K562 (cell line): ENCODE measurements at places on chromosomes 16 and 17. TPM values are rescaled to one million over a fixed set of nuclear protein-coding genes. Genes with fewer than 3 reads are reported as not detected.

Gene ANKFN1
- 0.11 and 0.13 TPM in 2 replicates for total RNA-seq

Gene CAPNS2
- total RNA-seq, result 0.36 and 0.38 TPM in 2 replicates

Gene ITGAD
- total RNA-seq, result not detected in 2 replicates

Gene KRT25
- not detected in 2 replicates for total RNA-seq

Gene GINS2
- 57.5 and 61.6 TPM in 2 replicates for total RNA-seq

Gene KRT28
- not detected in 2 replicates for total RNA-seq

Gene TNP2
- not detected in 2 replicates for total RNA-seq
